SK-N-SH treated with all-trans-retinoic acid at 6 μM for 48 hours (cell line): ENCODE measurements at places on chromosomes 1 and 21.

DNA sequence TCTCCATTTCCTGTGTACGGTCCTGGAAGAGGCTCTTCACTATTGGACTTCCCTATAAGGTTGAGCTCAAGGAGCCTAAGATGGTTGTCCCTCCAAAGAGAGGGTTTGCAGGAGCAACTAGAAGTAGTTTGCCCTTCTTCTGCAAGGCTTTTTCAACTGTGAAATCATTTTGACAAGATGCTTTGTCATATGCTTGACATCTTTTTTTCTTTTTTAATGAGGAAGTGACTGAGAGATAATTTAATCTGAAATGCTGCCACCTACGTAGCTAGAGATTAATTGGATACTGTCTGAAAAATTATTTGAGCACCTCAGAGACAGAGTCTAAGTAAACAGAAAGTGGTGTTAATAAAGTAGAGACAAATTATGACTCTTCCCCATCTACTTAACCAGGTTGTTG lies 97.0 kb downstream of the CHRM3 start:
- no peak for ATAC-seq

GRCh38 chr1:24222008-24222605 lies 35.0 kb upstream of the IFNLR1 start:
- no peak for ATAC-seq

- ATAC-seq = peak; percentile 82
Observed at GRCh38 chr1:18922319-18922726, 20.0 kb upstream of the ALDH4A1 start.

- ATAC-seq = no peak
Observed at GRCh38 chr1:221743416-221744208, 1.7 kb upstream of the DUSP10 start.

- peak; percentile 78 for ATAC-seq
Observed at GRCh38 chr1:214990619-214991018, 91.9 kb upstream of the KCNK2 start.

GRCh38 chr1:104526158-104526795 lies 776.6 kb downstream of the AMY1C start:
- ATAC-seq = no peak
